ENCODE measurements at places on chromosomes 2 and 18.

- DNase-seq: peak; percentile 40
These were observed 1.3 kb downstream of the CYP27C1 start for GRCh38 chr2:127218812-127219170.

DNA sequence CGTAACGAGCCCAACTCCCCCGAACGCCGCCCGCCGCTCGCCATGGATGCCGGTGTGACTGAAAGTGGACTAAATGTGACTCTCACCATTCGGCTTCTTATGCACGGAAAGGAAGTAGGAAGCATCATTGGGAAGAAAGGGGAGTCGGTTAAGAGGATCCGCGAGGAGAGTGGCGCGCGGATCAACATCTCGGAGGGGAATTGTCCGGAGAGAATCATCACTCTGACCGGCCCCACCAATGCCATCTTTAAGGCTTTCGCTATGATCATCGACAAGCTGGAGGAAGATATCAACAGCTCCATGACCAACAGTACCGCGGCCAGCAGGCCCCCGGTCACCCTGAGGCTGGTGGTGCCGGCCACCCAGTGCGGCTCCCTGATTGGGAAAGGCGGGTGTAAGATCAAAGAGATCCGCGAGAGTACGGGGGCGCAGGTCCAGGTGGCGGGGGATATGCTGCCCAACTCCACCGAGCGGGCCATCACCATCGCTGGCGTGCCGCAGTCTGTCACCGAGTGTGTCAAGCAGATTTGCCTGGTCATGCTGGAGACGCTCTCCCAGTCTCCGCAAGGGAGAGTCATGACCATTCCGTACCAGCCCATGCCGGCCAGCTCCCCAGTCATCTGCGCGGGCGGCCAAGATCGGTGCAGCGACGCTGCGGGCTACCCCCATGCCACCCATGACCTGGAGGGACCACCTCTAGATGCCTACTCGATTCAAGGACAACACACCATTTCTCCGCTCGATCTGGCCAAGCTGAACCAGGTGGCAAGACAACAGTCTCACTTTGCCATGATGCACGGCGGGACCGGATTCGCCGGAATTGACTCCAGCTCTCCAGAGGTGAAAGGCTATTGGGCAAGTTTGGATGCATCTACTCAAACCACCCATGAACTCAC is 673 bp downstream of the PCBP1 start:
- DNase-seq: no peak

- DNase-seq: no peak
These were observed 37.3 kb upstream of the XPO1 start for GRCh38 chr2:61575447-61575859.

DNA sequence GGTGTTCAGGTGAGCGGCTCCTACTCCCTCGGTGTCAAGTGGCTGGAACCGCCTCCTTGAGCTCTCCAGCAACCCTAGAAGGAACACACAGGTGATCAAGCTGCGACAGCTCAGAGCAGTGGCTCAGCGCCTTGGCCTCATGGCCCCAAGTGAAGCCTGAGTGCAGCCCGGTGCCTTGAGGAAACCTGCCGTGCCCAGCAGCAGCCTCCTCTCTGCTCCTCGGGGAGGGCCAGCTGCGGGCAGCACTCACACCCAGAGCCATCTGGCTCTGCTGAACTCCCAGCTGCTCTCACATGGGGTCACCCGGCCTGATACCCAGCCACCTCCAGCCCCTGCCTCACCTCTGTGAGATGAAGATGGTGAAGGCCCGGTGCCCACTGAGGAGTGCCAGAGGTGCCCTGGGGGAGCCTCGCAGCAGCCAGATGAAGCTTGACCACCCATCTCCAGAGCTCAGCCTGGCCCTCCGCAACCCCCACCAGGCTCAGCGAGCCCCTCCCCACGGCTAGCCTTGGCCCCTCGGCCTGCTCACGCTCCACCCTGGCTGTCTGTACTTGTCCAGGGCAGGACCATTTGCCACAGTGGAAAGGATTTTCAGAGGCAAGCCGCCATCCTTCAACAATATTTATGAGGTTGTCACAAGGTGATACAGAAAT is 70.6 kb upstream of the RAB6C start:
- no peak for DNase-seq

DNA sequence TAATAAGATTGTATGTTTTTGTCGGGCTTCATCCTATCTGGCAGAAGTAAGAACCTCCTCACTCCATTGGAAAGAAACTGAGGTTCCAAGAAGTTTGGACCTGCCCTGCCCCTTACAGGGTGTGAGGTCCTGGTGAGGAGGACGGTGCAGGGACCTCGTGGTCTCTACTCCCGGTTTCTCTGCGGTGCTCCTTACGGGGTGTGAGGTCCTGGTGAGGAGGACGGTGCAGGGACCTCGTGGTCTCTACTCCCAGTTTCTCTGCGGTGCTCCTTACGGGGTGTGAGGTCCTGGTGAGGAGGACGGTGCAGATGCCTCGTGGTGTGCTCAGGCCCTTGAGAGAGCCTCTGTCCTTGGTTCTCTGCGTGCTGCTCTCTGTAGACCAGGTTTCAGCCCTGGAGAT is 5.2 kb downstream of the CTDP1 start:
- no peak for DNase-seq

- peak; percentile 3 for DNase-seq
These were observed 934 bp downstream of the ZNF804A start for GRCh38 chr2:184599054-184599871.

DNA sequence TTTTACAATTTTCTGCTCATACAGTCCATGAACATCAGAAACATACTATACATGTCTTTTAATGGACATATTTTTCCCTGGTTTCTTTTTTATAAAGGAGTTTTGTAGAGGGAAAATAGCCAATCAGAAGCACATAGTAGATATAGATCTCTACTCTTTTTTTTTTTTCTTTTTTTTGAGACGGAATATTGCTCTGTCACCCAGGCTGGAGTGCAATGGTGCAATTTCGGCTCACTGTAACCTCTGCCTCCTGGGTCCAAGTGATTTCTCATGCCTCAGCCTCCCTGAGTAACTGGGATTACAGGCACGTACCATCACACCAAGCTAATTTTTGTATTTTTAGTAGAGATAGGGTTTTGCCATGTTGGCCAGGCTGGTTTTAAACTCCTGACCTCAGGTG is 83.2 kb upstream of the MGAT5 start:
- DNase-seq: no peak

- peak; percentile 35 for DNase-seq
These were observed 916 bp downstream of the TNFRSF11A start for GRCh38 chr18:62325806-62326645.

DNA sequence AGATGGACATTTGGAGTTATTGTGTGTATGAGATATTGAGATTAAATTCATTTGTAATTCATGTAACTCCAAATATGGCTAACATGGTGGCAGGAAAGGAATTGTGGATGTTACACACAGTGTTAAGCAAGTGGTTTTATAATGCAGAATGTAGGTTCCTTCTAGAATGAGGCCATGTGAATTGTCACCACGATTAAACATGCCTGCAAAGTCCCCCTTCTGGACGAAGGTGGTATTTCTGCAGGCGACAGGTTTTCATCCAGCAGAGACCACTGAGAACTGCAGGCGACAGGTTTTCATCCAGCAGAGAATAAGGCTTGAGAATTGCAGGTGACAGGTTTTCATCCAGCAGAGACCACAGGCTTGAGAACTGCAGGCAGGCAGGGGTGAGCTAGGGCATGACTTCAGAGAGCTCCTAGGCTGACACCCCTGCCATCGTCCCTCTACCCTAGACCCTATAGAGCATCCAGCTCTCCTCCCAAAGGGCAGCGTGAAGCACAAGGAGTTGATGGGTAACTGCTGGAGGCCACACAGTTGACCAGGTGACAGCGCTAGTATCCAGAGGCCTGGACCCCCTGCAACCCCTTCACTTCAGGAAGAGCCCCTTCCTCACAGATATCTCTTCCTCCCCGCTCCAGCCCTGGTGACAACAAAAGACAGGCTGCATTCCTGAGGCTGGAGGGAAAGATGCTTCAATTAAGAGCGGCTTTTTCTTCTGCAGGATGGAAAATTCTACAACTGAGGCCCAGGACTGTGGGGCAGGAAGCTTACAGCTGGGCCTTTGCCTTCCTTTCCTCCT is 175.8 kb downstream of the LOXHD1 start:
- peak; percentile 68 for DNase-seq

DNA sequence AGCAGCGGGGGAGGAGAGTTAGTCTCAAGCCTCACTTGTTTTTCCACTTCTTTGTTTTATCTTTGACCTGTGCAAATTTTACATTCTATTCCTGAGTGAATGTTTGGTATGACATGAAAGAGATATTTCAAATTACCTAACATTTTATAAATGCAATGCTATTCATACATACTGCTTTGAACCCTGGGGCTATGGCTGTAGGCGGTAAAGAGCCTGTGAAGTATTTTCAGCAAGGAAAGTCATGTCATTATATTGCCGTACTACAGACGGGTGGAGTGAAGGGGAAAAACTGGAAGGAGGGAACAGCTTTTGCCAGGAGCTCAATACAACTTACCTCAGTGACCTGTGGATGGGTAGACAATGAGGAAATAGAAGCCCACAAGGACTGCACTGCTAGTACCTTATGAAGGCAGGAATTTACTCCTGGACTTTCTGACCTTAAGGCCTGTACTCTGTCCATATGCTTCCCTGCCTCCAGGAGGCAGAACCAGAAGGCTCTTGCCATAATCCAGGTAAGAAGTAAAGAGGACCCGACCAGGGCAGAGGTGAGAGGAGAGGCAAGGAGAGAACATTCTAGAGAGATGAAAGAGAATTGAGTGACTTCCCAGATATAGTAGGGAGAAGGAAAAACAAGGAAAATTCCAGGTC is 28.4 kb upstream of the TET3 start:
- DNase-seq: no peak

- DNase-seq: no peak
These were observed 99.6 kb upstream of the UPP2 start for GRCh38 chr2:158002079-158002478.

All from muscle of arm (tissue), 14 donors.